Caco-2 (cell line): ENCODE measurements at places on chromosomes 16 and 17.

DNA sequence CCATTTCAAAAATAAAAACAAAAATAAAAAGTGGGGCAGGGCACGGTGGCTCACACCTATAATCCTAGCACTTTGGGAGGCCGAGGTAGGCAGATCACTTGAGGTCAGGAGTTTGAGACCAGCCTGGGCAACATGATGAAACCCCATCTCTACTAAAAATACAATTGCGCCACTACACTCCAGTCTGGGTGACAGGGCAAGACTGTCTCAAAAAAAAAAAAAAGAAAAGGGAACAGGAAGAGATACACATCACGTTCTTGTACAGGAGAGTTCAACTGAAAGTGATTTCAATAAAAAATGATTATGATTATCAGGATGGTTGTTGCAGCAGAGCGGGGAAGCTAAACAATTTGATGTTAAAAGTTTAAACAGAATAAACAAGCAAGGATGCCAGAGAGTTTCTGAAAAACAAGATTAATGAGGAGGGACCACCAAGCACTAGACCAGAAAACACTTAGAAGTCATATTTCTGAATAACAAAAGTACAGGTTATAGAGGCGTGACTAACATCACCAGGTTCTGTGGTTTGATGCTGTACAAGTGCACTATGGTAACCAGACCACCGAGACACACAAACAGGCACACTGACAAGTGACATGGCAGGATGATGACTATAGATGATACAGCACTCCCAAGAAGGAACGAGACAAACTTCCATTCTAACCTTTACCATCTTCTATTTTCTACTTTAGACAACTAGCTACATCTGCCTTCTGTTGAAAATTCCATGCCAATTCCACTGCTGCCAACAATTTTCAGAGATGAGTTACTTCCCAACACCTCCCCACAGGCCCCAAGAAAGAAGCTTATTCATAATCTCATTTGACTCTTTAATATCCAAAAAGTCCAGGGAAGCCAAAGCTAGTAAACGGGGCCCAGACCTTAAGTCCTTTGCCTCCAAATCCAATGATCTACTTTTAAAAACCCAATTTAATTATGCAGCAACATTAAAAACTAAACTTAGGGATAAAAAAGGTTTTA lies 11.8 kb downstream of the DNAJA2 start:
- no peak for DNase-seq

DNA sequence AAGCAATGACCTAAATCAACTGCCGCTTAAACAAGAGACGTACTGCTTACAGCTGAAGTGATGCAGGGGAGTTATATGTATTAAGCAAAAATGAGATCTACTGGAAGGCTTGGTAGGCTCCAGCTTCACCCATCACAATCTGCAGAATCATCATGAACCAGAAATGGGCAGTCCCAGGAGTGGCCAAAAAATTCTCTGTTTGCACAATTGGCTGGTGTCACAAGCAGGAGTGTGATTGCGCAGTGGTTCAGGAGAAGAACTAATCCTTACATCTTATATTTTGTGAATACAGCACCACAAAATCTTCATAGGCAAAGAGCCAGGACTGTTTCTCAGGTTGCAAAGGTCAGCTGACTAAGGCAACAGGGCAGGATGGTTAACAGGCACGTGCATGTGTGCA lies 75.9 kb downstream of the CES1 start:
- no peak for DNase-seq

GRCh38 chr16:51416926-51417325 lies 265.9 kb upstream of the SALL1 start:
- no peak for DNase-seq

- DNase-seq: no peak
Measured at GRCh38 chr16:70737377-70738082, 51.7 kb upstream of the MTSS2 start.

DNA sequence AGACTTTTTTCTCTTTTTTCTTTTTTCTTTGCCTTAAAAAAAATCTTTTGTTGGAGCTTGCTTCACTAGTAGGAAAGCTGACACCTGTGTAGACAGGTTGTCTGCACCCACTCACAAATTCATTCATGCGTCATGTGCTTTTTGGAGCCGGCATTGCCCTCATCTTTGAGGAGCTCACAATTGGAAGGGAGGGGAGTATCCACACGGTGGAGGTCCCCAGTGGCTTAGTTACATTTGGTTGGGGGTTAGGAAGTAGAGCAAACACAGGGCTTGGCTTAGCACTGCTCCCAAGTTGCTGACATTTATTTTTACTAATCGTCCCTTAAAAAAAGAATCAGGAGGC lies 18.7 kb upstream of the MEIOB start:
- no peak for DNase-seq

GRCh38 chr17:62824290-62825131 lies 16.4 kb upstream of the MARCHF10 start:
- no peak for DNase-seq

GRCh38 chr16:76941113-76941512 lies 249.9 kb upstream of the MON1B start:
- no peak for DNase-seq

- DNase-seq: no peak
Measured at GRCh38 chr17:79046197-79046915, 22.4 kb downstream of the C1QTNF1 start.

DNA sequence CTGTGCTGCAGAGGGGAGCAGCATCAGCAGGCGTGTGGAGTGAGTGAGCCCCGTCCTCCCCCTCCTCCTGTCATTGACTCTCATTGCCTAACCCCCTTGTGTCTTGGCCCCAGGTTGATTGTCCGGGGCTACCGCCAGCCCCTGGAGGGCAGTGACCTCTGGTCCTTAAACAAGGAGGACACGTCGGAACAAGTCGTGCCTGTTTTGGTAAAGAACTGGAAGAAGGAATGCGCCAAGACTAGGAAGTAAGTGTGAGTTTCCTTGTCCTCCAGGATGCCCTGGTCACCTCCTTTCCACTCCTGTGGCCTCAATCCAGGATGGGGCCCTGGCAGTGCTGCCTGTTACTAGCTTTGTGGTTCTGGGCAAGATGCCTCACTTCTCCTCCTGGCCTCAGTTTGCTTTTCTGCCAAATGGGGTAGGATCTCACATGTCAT lies 87.0 kb downstream of the ABCC1 start:
- DNase-seq: peak; percentile 72

DNA sequence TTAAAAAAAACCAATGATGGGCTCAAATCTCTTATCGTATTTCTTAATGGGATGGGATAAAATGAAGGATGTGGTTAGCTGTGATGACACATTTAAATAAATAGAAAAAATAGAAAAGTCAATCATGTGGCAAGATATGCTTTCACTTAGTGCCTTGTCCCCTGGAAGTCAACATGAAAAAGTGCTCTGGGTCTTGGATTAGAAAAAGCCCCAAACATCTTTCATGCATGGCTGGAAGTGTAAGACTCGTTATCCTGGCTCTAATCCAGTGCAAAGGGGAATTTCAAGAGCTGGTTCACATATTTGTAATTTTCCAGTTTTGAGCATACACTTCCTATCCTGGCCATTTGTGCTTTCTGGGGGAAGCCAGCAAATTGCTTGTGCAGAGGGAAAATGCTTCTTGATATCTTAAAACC lies 160.9 kb downstream of the MAP2K6 start:
- DNase-seq: no peak

- DNase-seq: peak; percentile 59
Measured at GRCh38 chr17:48432820-48433775, 3.1 kb upstream of the SKAP1 start.

GRCh38 chr17:27567563-27567859 lies 63.5 kb upstream of the LGALS9 start:
- no peak for DNase-seq

GRCh38 chr16:85602402-85603202 lies 10.5 kb upstream of the GSE1 start:
- no peak for DNase-seq

DNA sequence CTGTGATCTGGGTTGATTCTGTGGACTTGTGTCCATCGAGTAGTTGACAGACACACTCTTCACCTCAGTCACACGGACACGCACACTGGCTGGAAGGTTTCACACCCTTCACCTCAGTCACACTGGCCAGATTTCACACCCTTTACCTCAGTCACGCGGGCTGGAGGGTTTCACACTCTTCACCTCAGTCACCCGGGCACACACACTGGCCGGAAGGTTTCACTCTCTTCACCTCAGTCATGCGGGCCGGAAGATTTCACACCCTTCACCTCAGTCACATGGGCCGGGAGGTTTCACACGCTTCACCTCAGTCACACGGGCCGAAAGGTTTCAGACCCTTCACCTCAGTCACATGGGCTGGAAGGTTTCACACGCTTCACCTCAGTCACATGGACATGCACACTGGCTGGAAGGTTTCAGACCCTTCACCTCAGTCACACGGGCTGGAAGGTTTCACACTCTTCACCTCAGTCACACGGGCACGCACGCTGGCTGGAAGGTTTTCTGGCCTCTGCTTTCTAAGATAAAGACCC lies 96.2 kb downstream of the PGS1 start:
- DNase-seq: no peak

DNA sequence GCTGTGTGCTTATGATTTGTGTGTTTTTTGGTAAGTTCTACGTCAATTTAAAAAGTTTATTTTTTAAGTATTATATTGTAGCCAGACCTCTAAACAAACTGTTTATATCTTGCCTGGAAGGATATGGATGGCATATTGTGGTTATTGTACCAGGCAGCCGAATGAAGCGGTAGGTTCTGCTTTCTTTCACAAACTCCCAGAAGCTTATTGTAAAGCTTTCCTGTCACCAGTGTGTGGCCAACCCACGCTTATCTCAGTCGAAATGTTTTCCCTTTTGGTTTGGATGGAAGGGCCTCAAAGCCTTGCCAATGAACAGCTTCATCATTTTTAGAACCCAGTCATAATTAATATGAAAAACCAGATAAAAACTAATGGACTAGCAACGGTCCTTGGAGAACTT lies 53.1 kb downstream of the CYB5B start:
- DNase-seq: no peak

DNA sequence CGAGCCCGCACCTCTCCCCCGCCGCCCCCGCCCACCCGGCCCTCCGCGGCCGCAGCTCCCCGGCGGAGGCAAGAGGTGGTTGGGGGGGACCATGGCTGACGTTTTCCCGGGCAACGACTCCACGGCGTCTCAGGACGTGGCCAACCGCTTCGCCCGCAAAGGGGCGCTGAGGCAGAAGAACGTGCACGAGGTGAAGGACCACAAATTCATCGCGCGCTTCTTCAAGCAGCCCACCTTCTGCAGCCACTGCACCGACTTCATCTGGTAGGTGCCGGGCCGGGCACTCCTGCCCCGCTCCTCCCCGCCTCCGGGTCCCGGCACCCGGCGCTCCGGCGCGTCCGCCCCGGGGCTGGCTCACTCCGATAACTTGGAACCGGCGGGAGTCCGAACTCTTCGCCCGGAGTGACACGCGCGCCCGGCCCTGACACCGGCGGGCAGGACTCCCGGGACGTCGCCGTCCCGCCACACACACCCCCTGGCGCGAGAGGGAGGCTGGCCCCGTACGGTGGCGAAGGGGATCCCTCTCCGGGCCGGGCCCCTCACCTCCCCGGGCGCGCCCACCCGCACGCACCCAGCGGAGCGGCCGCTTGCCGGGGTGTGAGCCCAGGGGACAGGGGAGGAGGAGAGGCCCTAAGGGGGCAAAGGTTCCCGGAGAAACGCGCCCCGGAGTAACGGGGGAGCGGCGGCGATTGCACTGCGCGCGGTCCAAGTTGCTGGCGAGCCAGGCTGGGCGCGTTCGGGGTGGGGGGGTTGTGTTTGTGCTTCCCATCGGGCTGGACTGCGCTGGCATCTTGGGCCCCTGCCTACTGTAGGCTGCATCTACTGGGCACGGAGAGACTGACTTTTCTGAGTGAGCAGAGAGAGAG lies 581 bp downstream of the PRKCA start:
- DNase-seq: peak; percentile 46

DNA sequence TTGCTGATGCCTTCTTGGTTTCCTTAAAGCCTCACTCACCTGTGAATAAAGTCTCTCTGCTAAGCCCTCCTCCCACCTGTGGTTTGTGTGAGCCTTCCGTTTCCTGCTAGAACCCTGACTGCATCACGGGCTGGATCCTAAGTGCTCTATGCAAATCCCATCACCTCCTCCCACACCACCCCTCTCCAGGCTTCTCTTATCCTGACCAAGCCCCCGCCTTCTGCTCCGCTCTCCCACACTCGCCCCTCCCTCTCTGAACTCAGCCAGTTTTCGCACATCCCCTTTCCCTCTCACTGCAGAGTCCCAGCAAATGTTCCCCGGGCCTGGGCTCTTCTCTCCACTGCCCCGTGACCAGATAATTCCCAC lies 51.8 kb downstream of the PIMREG start:
- no peak for DNase-seq

DNA sequence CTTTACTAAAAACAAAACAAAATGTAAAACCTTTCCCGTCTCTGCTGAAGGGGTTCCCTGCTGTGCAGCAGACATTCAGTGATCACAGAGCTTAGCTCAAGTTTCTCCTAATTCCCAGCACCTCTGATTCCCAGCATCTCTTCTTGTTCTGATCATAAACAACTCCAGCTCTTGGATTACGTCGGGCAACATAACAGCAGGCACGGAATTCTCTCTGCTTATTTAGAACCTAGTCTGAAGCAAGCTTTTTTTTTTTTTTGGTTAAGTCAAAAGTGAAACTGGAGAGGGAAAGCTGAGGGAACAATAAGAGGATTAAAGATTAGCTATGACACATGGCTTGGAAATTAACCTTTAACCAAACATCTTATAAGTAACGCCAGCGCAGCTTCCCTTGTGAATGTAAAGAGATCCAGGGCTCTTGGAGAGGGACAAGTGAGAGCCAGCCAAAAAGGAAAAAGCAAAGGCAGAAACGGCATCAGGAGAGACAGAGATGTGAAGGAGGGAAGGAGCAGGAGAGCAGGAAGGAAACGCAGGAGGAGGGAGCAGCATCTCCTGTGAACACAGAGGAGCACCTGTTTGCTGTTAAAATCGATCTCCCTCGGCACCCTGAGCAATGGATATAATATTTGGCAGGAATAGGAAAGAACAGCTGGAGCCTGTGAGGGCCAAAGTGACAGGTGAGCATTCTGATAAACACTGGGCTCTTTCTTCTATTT lies at the start of gene BCO1:
Gene BCO1, plus strand, starts transcription at position 394 of the 716 bp plus-strand sequence. Its CDS starts 220 bp downstream, at position 614.
- DNase-seq: no peak

- DNase-seq: peak; percentile 49
Measured at GRCh38 chr16:81251871-81252270, 13.4 kb downstream of the BCO1 start.
